HFFc6 (cell line): ENCODE measurements at places on chromosomes 13 and 19.

DNA sequence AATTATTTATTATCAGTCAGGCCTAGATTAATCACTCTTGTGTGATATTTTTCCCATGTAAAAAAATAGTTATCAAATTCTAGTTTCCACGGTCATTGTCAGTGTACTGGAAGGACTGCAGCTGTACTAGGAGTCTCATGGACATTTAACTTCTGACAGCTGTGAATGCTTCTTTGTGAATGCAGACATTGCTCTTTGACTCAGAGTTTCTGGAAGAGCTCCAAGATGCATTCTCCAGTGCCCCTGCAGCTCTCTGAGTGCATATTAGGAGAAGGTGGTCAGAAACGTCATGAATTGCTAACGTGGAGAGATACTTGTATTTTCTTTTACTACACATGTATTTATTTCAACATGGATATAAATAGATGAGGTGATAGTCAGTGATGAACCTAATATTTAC is 9.7 kb upstream of the SLITRK5 start:
- no peak for DNase-seq

- no peak for DNase-seq
Observed at GRCh38 chr13:99987154-99988019, 5.8 kb downstream of the ZIC2 start.

DNA sequence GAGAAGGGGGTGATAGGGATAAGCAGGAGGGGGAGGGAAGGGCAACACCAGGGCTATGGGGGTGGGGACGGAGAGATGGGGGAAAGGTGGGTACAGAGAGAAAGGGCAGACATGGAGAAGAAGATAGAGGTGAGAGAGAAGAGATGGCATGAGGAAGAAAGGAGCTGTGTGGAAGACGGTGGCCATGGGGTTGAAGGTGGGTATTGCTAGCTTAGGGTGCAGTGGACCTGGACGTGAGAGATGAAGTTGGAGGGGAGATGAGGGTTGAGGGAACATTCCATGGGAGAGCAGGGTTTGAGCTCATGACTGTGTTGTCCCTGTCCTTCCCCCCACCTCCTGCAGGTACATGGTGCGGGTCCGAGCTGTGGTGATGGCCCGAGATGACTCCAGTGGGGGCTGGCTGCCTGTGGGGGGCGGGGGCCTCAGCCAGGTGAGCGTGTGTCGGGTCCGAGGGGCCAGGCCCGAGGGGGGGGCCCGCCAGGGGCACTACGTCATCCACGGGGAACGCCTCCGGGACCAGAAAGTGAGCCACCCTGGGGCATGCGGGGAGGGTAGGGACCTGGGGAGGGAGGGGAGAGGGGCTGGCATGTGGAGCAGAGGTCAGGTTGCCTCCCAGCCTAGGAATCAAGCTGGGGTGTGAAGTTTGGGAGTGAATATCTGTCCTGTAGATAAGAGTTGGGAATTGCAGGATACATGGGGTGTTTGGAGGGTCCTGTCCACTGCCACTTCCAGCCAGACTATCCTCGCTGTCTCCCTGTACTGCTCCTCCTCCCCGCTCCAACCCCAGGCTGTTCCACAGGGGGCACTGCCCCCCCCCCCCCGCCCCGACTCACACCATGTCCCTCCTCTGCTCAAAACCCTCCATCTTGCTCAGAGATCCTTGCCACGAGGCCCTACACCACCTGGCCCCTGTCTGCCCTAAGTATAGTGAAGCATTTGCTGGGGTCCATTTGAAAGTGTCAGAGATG is 1.7 kb downstream of the SPRED3 start:
- no peak for DNase-seq

GRCh38 chr13:44155422-44156293 is 218.0 kb upstream of the SERP2 start:
- peak; percentile 24 for DNase-seq

DNA sequence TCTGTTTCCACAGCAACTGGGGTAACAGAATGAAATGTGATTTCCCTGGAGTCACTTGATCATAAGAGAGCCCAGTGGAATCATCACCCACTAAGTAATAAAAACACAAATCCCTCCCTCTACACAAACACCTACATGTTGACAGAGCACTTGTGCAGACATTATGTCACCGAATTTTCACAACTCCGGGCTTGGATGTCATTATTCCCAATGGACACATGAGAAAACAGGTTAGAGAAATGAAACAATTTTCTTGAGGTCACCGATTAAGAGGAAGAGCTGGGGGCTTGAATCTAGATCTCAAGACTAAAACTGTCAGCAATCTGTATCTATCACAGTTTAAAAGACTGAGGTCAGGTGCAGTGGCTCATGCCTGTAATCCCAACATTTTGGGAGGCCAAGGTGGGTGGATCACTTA is 3.1 kb downstream of the XRCC1 start:
- no peak for DNase-seq

DNA sequence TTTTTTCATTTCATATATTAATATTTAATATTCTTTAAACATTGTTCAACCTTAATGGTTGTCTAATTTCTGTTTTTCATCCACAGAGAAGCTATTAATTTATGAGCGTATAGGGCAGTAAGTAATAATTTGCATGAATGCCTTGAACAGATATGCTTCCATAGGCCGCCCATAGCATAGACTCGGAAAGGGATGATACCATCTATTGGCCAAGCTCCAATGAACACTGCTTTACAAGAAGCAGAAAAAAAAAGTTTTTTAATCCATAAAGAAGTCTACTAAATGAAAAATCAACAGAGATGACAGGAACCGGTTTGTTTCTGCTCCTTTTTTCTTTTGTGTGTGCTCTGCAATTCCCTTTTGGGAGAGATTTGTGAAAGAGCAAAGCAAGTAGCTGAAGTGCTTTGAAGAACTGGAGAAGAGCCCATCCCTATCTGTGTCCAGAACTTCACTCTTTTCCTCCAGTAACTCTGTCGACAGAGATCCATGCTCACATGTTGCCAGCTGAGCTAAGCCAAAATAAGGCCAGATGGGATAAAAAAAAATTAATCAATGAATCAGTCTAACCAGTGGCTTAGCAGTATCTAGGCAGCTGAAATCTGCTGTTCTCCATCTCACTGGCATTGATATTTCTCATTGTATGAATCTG is 215.9 kb upstream of the SOX21 start:
- DNase-seq, result no peak

- no peak for DNase-seq
Observed at GRCh38 chr13:20891034-20891433, 11.5 kb downstream of the XPO4 start.

- no peak for DNase-seq
Observed at GRCh38 chr13:39038569-39039030, 344 bp downstream of the NHLRC3 start.

DNA sequence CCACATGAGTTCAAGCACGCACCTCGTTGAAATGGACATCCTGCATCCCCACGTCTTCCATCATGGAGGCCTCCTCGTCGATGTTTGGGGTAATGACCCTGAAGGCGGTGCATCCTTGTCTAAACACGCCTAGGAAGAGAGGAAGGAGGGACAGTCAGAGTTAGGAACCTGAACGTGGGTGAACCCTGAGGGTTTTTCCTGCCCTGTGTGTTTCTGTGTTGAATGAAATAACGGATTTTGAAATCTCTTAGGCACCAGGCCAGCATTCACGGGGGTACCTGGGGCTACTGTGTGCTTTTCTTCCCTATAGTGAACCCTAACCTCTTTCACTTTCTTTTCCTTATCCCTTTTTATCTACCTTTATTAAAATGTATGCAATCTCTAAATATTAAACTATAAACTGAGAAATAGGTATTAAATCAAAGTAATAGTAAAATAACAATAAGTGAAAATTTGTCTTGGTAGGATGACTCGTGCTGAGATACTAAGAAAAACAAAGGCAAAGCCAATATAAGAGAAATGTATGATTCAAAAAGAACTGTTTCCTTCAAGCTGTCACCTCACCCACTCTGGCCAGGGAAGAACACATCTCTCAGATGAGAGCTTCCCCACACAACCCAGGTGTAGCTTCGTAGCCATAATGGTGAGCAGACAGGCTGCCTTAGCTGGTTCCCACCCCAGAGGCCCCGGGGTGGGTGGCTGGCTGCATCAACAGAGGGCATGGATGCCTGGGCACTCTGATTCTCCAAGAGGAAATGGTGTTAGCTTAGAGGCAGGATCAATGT is 72.1 kb upstream of the SLC15A1 start:
- DNase-seq, result no peak

- no peak for DNase-seq
Observed at GRCh38 chr13:21075379-21076249, 14.2 kb upstream of the LATS2 start.

GRCh38 chr13:84574851-84575250 is 692.6 kb upstream of the SLITRK1 start:
- DNase-seq, result peak; percentile 49

- no peak for DNase-seq
Observed at GRCh38 chr13:51596541-51596940, 12.3 kb downstream of the WDFY2 start.

DNA sequence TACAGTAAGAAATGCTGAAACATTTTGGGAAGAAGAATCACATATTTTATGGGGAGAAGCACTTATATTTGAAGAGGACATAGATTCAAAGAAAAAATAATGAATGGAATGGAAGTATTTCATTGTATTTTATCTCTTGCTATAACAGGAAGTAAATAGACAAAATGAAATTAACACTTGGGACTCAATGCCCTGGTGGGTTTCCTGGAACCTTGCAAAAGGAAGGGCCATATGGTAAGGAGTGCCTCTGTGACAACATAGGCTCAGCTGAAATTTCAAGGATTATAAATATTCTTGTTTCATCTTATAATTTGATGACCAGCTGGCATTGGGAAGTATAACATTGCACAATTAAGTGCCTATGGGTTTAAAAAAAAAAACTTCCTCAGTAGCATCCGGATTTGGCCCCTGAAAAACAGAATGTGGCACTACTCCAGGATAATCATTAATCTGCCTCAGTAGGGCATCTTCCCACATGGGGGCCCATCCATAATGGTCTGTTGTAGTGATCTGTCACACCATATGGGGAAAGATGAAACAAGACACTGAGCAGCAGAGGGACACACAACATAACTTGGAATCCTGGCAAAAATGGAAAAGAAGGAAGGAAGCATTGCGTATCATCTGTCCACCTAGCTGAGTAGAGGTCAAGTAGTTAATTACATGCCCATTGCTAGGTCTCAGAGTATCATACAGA is 321.6 kb downstream of the NDFIP2 start:
- no peak for DNase-seq

DNA sequence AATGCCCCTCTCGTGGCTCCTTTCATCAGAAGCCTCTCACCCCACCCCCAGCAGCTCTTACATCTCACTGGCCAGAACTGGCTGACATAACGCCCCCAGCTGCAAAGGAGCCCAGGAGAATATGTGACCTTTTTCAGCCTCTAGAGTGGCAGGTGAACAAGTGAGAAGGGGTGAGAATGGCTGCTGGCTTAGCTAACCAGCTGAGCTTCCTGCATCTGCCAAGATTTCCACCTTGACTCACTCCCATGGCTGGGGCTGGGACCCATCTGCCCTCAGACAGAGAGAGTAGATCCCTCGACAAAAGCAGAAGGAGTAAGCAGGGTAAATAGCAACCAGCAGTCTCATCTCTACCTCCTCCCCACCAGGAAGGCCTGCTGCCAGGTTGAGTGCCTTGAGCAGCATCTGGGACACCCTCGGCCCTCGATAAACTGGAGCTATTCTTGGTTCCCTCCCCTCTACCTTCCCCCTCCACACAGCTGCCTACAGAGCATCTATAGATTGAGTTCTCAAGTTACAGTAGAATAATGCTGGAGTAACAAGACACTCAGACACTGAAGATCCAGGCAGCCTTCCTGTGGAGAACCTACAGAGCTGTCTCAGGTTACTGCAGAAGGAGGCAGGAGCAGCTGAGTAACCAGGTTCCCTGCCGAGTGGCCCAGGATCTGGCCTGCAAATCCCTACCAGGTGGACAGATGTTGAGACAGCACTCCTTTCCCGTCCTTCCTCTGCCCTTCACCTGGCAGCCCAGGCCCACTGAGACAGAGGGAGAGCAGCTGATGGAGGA is 15.5 kb downstream of the KASH5 start:
- DNase-seq, result no peak

GRCh38 chr13:75847588-75847987 is 211.5 kb downstream of the LMO7 start:
- DNase-seq, result no peak

GRCh38 chr13:52736891-52737290 is 2.7 kb downstream of the CNMD start:
- no peak for DNase-seq

- no peak for DNase-seq
Observed at GRCh38 chr13:67275351-67275960, 45.3 kb upstream of the PCDH9 start.

DNA sequence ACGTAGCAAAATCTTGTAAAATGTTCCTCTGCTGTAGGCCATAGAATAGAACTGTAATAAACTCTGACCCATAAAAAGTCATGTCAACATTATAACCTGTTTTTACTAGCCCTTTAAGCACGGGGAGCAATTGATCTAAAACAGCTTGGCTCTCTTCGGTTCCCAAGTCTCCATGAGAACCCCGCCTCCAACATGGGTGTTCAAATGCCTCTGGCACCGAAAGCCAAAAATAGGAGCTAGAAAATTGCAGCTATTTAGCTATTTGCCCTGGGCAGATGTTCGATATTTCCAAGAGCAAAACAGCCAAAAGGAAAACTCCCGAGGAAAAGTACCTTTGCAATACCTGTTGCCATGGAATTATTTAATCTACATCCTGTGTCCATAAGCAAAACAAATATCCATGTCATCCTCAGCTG is 563.1 kb downstream of the EFNB2 start:
- no peak for DNase-seq

- no peak for DNase-seq
Observed at GRCh38 chr13:62704875-62705274, 1289.2 kb upstream of the PCDH20 start.

- peak; percentile 78 for DNase-seq
Observed at GRCh38 chr19:55160128-55160985, 2.8 kb upstream of the TNNI3 start.

DNA sequence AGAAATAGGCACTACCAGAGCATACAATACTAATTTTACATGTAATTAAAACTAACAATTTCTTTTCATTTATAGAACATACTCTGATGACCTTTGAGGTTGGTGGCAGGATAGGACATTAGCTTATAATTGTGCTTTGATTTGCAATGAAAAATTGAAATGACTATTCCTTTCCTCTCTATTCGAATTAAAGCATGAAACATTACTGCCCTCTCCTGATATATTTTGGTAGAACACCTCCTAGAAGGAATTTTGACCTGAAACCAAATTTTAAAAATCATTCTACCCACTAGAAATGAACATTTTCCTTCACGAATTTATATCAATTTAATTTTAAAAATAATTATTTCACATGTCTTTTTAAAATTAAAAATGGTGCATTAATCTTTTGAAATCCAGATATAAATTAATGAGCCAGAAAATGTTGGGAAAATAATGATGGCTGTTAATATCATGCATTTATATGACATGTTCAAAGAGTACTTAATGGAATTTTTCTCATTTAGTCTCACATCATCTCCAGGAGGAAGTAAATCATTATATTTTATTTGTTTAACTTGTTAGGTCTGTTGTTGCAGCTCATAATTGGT is 556.3 kb upstream of the ARGLU1 start:
- DNase-seq, result no peak

DNA sequence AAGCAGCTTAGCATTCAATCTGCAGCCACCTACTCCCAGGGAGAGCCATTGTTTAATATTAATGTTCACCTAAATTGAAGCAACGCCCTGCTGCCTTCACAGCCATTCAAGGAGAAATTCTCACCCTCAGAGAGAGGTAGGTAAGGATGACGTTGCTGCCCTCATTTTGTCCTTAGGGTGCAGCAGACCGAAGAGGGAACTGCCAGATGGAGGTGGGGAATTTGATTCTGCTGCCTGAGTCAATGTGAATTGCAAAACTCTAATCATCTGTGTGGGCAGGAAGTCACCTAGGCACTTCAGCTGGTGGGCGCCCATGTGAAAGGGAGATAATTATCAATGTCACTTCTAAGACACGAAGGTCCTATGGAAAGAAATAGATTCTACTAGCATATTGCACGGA is 503.4 kb downstream of the TBC1D4 start:
- DNase-seq, result no peak
